ENCODE measurements at places on chromosomes 6 and 20. TPM values are rescaled to one million over a fixed set of nuclear protein-coding genes. Genes with fewer than 3 reads are reported as not detected.

The PIGU gene
- total RNA-seq, result 31.7 TPM

The SULF2 gene
- total RNA-seq, result 37.5 TPM

The ARMH2 gene
- total RNA-seq, result not detected

The WFDC12 gene
- not detected for total RNA-seq

The SLC22A2 gene
- total RNA-seq, result 0.44 TPM

The TRIM10 gene
- 0.22 TPM for total RNA-seq

The SLC16A10 gene
- total RNA-seq, result 14.9 TPM

The DNAH8 gene
- not detected for total RNA-seq

The JARID2 gene
- 166 TPM for total RNA-seq

The CD24 gene
- total RNA-seq, result 937 TPM

The HMGCLL1 gene
- 0.11 TPM for total RNA-seq

The TUBB2B gene
- total RNA-seq, result 627 TPM

The FAM120B gene
- 15.2 TPM for total RNA-seq

The LHFPL5 gene
- not detected for total RNA-seq

The SLC4A11 gene
- total RNA-seq, result 39.5 TPM

The RIPK1 gene
- 11.3 TPM for total RNA-seq

The DLL1 gene
- total RNA-seq, result 20.7 TPM
